ENCODE measurements at places on chromosomes 1 and 21. TPM values are rescaled to one million over a fixed set of nuclear protein-coding genes. Genes with fewer than 3 reads are reported as not detected.

DNA sequence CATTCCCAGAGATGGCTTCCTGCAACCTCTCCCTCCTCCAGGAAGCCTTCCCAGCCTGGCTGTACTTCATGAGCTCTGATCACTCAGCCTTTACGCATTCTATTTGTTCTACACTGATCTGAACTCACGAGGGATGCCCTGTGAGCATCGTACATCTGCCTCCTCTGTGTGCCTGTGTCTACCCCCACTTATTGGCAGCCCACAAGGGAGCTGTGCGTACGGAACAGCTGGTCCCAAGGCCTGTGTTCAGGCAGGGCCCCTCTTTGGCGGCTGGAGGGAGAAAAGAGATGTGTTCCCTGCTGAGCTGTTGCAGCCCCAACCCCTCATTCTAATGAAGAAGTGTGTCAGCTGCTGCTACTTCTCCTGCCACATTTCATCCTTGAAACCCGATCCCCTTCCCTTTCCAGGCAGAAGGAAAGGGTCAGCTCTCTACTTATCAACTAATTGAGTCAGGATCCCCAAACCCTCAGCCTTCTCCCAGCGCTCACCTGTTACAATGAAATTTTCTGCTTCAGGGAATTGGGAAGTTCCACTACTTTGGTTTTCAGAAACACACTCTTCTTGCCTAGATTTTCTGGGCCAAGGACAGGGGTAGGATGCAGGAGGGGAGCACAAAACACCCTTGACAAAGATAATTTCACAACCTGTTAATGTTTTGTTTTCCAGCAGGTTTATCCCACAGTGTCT lies 3.2 kb downstream of the INKA2 start:
- DNase-seq = no peak

DIRAS3 gene
- not detected for total RNA-seq

DNA sequence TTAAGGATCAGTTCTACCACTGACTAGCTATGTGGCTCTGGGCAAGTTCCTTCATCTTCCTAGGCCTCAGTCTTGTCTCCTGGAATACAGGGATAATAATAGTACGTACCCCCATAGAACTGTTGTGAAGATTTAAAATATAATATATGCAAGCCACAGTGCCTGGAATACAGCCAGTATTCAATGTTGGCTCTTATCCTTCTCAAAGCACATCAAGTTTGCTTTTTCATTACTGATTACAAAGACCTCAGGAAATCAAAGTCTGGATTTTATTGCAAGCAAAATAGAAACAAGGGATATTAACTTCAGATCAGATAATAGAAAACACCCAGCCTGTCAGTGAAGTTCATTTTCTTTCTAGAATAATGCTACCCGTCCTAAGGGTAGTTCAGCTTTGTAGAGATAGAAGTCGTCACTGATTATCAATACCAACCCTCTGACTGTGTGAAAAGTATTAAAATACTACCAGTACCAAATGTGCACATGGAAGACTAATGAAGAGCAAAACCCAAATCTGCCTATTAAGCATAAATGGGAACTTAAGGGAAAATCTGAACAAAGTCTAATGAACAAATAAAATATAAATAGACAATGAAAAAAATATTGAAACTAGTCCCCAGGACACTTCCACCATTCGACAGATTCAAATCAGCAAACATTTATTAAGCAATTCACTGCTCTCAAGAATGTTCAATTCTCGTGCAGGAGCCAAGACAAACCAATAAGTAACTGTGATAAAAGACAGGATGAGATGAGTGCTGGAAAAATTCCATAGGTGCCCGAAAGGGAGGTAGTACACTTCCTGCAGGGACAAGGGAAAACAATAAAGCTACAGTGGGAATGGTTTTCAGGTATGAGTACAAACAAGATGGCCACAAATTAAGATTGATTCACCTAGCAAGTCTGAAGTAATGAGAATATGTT lies 206.2 kb downstream of the SMYD3 start:
- no peak for DNase-seq

VSIG8 gene
- not detected for total RNA-seq

All from activated T-cell treated with anti-CD3 and anti-CD28 coated beads, Interleukin-2, amount 50 U/mL, for 4 hours (primary cell).